Activated CD4-positive, alpha-beta memory T cell treated with anti-CD3 and anti-CD28 coated beads for 36 hours (primary cell): ENCODE measurements at places on chromosomes 5 and 9. TPM values are rescaled to one million over a fixed set of nuclear protein-coding genes. Genes with fewer than 3 reads are reported as not detected.

C9 gene
- not detected for total RNA-seq

ADAMTS12 gene
- not detected for total RNA-seq

IFNA13 gene
- not detected for total RNA-seq

CKMT2 gene
- not detected for total RNA-seq

MLANA gene
- not detected for total RNA-seq

BRINP1 gene
- not detected for total RNA-seq

CDH9 gene
- not detected for total RNA-seq

ANAPC2 gene
- total RNA-seq = 36.3 TPM
